ENCODE measurements at places on chromosomes 4 and X. TPM values are rescaled to one million over a fixed set of nuclear protein-coding genes. Genes with fewer than 3 reads are reported as not detected.

DNA sequence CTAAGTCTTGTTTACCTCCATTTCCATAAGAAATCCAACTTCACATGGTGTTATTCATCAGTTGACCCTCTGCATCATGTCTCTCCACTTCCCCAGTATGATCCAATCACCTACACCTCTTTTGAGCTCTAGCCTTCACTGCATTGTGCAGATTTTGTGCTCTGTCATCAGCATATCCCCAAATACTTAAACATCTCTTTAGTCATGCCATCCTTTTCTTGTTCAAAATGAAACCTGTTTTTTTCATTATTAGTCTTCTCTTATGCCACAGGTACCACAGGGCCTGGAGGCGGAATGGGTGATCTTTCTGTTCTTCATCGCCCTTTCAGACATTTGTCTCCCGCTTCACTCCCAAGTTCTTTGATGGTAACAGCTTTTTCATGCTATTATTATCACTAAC lies 382.7 kb upstream of the GALNTL6 start:
- H3K27ac ChIP-seq, result no peak overlapping the region
- no peaks in the 10 kb centered on the region for H3K27me3 ChIP-seq
- H3K4me1 ChIP-seq, result no peaks in the 10 kb centered on the region
- H3K36me3 ChIP-seq, result no peaks in the 10 kb centered on the region
- H3K4me3 ChIP-seq, result no peak overlapping the region

DNA sequence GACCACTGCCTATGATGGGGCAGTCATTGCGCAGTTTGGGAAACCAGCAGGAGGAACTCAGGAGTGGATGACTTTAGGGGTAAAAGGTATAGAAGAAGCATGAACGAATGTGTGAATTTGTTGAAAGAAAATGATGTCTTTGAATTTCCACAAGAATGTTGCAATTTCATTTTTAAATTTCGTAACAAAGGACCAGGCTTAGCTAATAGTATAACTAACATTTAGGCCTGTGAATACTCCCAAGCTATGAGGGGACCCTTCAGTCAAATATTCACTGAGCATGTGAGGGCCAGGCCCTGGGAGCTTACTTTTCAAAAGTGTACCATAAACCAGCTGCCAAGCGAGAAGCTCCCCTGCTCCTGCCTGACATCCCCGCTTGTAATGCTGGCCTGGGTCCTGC lies 5.3 kb downstream of the MPC1L start:
- H3K27ac ChIP-seq, result no peak overlapping the region
- peaks cover 31% of the 10 kb centered on the region for H3K36me3 ChIP-seq
- H3K27me3 ChIP-seq, result no peaks in the 10 kb centered on the region
- no peak overlapping the region for H3K4me3 ChIP-seq

GRCh38 chr4:98352940-98353339 lies 91.8 kb downstream of the RAP1GDS1 start:
- no peak overlapping the region for H3K27ac ChIP-seq
- H3K36me3 ChIP-seq, result peaks cover 6% of the 10 kb centered on the region
- DNase-seq, result no peak
- H3K4me1 ChIP-seq, result no peaks in the 10 kb centered on the region
- no peak overlapping the region for H3K4me3 ChIP-seq

The SYP gene
- total RNA-seq, result 3.5 TPM

The RS1 gene
- 4.7 TPM for total RNA-seq

GRCh38 chr4:69787879-69788278 lies 27.5 kb upstream of the SULT1B1 start:
- no peaks in the 10 kb centered on the region for H3K27me3 ChIP-seq
- H3K4me1 ChIP-seq, result no peaks in the 10 kb centered on the region

The CXCL6 gene
- total RNA-seq, result not detected

DNA sequence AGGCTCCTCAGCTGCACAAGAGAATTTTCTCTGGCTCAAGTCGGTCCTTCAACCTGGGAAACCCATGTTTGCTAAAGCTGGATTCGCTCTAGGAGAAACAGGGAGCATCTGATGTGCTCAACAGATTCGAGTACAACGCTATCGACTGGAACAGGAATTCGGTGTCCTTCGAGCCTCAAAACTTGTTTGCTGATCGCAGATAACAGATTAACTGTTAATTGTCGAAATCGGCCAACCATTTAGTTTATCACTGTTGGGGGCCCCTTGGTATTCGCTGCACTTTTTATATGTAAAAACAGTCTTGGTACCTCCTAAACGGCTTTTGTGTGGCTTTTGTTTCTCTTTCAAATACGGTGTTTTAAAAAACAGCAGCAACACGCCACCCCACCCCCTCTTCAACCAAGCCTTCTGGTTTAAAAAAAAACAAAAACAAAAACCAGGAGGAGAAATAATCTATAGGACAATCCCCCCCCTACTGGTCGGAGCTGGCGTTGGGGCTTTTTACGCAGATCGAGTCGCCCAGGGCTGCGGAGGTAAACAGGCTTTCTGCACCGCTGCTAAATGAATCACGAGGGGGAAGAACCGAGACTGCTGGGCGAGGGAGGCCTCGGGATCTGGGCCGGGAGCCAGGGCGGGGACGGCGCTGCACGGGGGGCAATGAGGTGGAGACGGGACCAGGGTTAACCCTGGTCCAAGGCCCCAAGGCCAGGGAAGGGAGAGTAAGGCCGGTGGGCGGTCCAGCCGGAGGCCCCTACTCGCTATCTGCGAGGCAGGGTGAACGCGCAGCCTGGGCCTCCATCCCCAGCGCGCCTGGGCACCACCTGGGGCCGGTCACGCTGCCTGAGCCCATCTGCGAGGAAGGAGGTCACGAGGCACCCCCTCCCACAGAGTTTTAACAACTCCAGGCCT lies 71.7 kb upstream of the BCOR start:
- H3K27me3 ChIP-seq, result no peaks in the 10 kb centered on the region
- no peak overlapping the region for H3K27ac ChIP-seq
- H3K4me1 ChIP-seq, result peaks cover 16% of the 10 kb centered on the region
- no peaks in the 10 kb centered on the region for H3K36me3 ChIP-seq

- no peak overlapping the region for H3K4me3 ChIP-seq
- peaks cover 59% of the 10 kb centered on the region for H3K36me3 ChIP-seq
- no peak overlapping the region for H3K27ac ChIP-seq
- DNase-seq, result no peak
- no peaks in the 10 kb centered on the region for H3K27me3 ChIP-seq
Measured at GRCh38 chr4:2248821-2249261, 6.9 kb upstream of the HAUS3 start.

The FAM90A26 gene
- total RNA-seq, result not detected

The CT47B1 gene
- not detected for total RNA-seq

- H3K27ac ChIP-seq, result no peak overlapping the region
- no peak for DNase-seq
- no peak overlapping the region for H3K4me3 ChIP-seq
- H3K4me1 ChIP-seq, result no peaks in the 10 kb centered on the region
Measured at GRCh38 chr4:96375367-96375766, 535.5 kb downstream of the PDHA2 start.

The SLC25A43 gene
- total RNA-seq, result 13.5 TPM

The GJB1 gene
- total RNA-seq, result 5.4 TPM

DNA sequence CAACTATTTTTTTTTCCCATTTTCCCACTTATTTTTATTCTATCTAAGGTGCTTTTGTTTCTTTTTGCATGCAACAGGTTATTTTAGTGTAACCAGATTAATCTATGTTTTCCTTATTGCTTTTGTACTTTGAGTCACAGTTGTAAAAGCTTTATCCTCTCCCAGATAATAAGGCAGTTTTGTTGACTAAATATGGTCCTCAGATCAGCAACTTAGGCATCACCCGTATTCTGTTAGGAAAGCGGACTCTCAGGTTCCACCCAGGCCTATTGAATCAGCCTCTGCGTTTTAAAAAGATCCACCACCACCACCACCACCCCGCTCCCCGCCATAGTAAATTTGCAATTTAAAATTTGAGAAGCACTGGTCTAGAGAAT lies 58.6 kb upstream of the USP9X start:
- no peaks in the 10 kb centered on the region for H3K36me3 ChIP-seq
- no peaks in the 10 kb centered on the region for H3K4me1 ChIP-seq
- no peak overlapping the region for H3K4me3 ChIP-seq
- H3K27me3 ChIP-seq, result no peaks in the 10 kb centered on the region
- no peak overlapping the region for H3K27ac ChIP-seq

- no peaks in the 10 kb centered on the region for H3K36me3 ChIP-seq
- no peak overlapping the region for H3K4me3 ChIP-seq
- H3K4me1 ChIP-seq, result no peaks in the 10 kb centered on the region
Measured at GRCh38 chr4:79598801-79599200, 190.8 kb upstream of the GK2 start.

DNA sequence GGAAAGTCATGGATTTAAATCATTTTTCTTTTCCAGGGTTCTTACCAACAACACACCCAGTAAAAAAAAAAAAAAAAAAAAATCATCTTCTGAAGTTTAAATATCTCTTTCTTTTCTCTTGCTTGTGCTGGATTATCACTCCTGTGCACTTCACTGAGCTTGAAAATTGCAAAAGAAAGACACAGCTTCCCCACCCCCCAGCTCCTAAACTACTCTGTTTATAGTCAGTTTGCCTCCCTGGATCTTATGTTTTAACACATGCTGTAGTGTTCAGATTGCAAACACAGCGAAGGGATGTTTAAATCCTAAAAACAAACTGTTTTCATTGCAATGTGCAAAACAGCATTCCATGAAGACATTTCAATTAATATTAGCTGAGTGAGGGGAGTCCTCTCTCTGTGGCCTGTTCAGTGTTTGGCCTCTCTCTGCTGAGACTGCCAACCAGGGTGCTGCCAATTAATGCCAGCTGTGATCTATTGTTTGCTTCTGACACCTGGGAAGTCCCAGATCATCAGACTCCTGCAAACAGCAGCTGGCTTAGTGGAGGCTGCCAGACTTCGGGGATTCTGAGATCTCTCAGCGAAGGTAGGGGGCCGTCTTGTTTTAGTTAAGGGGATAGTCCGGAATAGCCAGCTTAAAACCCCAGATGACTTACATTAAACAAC lies 171.1 kb upstream of the PITX2 start:
- H3K4me3 ChIP-seq, result no peak overlapping the region
- DNase-seq, result no peak
- H3K27me3 ChIP-seq, result no peaks in the 10 kb centered on the region
- no peak overlapping the region for H3K27ac ChIP-seq

The TBL1X gene
- 18.4 TPM for total RNA-seq

The ATP6AP1 gene
- total RNA-seq, result 193 TPM

DNA sequence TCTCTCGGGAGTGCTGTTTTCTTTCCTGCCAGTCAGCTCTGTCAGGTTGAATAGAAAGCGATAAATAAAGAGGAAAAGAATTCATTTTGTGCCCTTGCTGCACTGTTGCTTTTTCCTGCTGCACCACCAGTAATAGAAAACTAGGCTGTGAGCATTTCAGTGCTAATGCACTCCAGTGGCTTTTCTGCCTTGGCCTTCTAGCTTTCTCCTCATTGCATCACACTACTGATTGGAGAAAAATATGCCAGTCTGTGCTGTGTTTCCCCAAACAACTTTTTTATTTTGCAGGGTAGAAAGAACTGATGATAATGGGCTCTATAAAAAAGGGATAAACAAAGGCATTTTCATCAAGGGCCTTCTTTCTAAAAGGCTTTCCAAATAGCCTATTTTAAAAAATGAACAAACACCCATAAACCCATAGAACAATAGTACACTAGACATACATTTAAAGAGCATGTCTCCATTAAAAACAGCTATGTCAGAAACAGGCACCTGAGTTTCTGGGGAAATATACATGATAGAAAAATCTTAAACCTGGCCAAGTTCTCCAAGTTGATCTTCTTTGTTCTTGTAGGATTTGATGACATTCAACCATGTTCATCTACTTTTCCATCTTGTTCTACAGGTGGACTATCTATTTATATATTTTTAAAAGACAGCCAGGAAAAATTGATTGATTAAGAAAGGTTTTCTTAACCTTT lies 86.3 kb downstream of the GPRIN3 start:
- H3K4me1 ChIP-seq, result no peaks in the 10 kb centered on the region
- no peaks in the 10 kb centered on the region for H3K36me3 ChIP-seq
- no peak overlapping the region for H3K27ac ChIP-seq
- no peak overlapping the region for H3K4me3 ChIP-seq
- no peaks in the 10 kb centered on the region for H3K27me3 ChIP-seq

DNA sequence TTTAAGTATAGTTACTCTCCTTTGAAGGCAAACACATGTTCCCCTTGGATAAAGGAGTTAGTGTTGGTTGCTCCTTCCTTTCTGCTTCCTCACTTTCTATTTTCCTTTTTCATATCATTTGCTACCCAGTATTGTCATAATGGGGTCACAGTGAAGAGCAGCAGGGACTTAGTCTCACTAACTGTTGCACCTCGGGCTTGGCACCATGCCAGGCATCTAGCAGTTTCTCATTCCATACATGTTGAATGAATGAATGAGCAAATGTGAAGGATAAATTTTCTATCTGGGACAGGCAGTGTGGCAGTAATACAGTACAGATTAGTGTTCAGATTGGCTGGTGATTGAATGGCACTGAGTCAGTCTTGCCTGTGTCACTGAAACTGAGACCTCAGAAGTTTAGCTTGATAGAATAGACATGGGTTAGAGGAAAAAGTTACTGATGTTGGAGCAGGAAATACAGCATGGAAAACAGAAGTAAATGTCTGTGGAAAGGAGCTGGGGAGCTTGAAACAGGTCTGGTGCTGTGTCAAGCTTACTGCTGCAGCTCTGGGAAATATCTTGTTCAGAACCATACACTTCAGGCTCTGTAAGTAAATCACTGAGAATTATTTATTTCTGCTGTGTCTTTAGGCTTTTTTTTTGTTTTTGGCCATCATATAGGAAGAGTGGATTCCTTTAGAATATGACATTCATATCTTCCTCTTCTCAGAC lies 55.8 kb upstream of the PITX2 start:
- no peaks in the 10 kb centered on the region for H3K36me3 ChIP-seq
- no peak for DNase-seq
- no peak overlapping the region for H3K4me3 ChIP-seq
- H3K4me1 ChIP-seq, result no peaks in the 10 kb centered on the region
- H3K27me3 ChIP-seq, result no peaks in the 10 kb centered on the region
- no peak overlapping the region for H3K27ac ChIP-seq

DNA sequence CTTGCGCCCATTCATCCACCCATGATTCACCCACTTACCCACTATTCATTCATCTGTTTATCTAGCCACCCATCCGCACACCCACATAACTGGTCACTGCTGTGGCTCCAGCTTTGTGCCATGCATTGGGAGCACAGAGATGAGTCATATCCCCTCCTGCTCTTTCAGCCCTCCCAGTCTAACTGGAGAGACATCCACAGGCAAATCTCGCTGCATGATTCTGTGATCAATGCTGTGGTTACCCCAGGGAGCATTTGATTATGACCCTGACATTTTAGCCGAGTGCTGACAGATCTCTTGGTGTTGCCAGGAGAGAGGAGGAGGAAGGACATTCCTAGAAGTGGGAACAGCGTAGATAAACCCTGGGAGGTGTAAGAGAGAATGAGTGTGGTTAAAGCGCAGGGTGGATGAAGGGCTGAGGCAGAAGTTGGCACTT lies 10.4 kb upstream of the PORCN start:
- H3K4me3 ChIP-seq, result no peak overlapping the region
- H3K27ac ChIP-seq, result no peak overlapping the region
- no peaks in the 10 kb centered on the region for H3K27me3 ChIP-seq
- H3K36me3 ChIP-seq, result no peaks in the 10 kb centered on the region
- no peaks in the 10 kb centered on the region for H3K4me1 ChIP-seq

DNA sequence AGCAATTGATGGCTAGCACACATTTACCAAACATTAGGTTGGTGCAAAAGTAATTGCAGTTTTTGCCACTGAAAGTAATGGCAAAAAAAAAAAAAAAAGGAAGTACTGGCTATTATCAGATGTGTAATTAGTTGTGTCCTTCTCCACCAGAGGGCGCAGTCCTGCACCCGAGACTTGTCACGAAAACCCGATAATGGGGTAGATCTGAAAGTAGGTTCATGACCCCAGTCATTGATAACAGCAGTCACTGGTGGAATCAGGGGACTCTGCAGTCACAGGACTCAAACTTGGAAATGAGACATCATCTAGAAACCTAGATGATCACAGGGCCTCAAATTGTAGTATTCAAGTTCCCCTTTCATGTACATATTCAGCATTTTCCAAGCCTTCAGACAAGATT lies 13.1 kb upstream of the ACOT9 start:
- H3K36me3 ChIP-seq, result no peaks in the 10 kb centered on the region
- no peak overlapping the region for H3K4me3 ChIP-seq
- no peaks in the 10 kb centered on the region for H3K4me1 ChIP-seq
- no peak overlapping the region for H3K27ac ChIP-seq
- DNase-seq, result no peak

The GPR34 gene
- total RNA-seq, result 28.0 TPM

All from upper lobe of right lung (tissue), 1 donor.